Stimulated activated memory B cell treated with anti-CD40 and anti-IgM and Interleukin-4, amounts not matched to agents 10 μg/mL and 1 μg/mL and 100 μg/mL, for 72 hours (primary cell): ENCODE measurements at places on chromosomes 5 and 9.

- no peak for ATAC-seq
Measured at GRCh38 chr5:138938526-138938925, 63.4 kb upstream of the LRRTM2 start.

DNA sequence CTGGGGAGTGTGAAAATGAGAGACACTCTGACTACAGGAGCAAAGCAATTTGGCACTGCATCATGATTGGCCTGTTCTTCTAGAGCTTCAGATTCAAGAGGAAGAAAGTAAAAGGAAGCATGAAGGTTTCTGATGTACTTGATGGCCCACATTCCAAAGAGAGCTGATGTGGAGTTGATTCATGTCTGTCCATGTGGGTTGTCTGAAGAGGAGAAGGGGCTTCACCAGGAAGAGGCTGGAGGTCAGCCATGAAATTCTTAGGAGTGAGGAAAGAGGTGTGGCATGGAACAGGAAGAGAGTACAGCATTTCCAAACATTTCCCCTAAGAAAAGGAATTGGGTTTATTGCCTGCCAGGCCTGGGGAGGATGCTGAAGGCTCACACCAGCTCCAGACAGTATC, 70.7 kb downstream of the PTCD2 start:
- no peak for ATAC-seq

- ATAC-seq, result no peak
Measured at GRCh38 chr9:129073404-129073803, 7.5 kb upstream of the DOLPP1 start.

DNA sequence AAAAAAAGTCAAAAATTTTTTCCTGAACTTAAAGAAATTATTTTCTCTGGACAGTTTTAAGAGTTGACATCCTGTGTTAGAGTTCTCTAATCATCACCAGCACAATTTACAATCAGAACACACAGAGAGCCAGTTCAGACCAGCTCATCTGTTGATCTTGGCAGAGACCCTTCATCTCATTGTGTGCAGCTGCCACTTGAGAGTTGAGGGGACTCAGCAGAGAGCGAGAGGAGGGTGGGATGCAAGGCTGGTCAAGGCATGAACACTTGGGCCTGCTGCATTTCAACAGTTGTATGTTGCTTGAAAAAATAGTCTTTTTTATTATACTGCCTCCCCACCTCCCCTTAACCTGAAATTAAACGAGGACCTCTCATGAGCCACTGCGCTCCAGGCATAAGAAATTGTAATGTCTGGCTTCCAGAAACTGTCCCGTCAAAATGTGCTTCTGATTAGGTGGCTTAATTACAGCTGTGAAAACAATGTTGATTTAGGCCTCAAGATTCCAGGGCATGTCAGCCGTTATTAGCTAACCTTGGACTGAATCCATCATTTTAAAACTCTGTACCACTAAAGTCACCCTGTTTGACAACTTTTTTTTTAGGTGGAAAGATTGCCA, 383.6 kb downstream of the CCDC171 start:
- no peak for ATAC-seq
